ENCODE measurements at places on chromosomes 4 and X.
A peak's percentile ranks its signal among the peaks of the same experiment; 100 is the strongest.

- DNase-seq: peak; percentile 2
Measured at GRCh38 chr4:129344058-129344457, 248.1 kb downstream of the C4orf33 start.

GRCh38 chrX:23855569-23855968 lies 52.2 kb downstream of the APOO start:
- DNase-seq: no peak

GRCh38 chr4:182856862-182857261 lies 60.3 kb downstream of the DCTD start:
- no peak for DNase-seq

GRCh38 chr4:140359562-140360427 lies 13.7 kb upstream of the SCOC start:
- DNase-seq: peak; percentile 47

GRCh38 chr4:117157360-117157759 lies 72.0 kb upstream of the TRAM1L1 start:
- no peak for DNase-seq

GRCh38 chr4:159483110-159483781 lies 380.4 kb downstream of the RAPGEF2 start:
- DNase-seq: no peak

DNA sequence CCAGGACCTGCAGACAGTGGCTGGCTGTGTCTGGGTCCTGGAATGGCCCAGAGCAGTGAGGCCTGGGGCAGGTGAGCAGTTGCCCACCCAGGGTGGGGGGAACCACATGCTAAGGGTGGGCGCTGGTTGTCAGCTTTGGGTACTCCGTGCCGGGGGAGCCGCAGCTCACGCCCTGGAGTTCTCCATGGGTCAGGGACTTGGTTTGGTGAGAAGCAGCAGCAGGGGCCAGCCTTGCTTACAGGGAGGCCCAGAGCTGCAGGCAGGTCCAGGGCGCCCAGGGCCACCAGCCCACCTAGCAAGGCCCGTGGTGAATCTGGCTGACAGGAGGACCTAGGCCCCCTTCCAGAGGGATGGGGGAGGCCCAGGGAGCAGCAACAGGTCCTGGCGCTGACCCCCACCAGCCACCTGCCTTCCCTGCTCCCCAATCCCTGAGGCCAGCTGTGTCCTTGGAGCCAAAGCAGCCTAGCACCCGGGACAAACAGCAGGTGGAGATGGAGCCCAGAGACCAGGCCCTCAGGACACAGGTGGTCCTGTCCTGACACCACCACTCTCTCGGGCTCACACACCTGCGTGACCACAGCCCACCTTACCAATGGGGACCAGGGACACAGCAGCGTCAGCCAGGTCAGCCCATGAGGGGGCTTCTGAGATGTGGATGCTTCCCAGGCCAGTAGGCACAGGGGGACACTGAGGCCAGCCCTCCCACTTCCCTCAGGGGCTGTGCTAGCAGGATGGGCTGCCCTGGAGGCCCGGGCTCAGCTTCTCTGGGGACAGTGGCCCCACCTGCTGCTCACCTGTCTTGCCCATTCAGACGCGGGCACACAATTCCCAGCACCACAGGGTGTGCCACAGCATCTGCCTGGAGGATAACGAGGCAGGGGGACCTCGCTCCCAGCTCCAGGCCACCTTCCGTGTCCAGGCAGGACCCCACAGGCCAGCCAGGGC lies 3.5 kb downstream of the MXD4 start:
- DNase-seq: no peak

DNA sequence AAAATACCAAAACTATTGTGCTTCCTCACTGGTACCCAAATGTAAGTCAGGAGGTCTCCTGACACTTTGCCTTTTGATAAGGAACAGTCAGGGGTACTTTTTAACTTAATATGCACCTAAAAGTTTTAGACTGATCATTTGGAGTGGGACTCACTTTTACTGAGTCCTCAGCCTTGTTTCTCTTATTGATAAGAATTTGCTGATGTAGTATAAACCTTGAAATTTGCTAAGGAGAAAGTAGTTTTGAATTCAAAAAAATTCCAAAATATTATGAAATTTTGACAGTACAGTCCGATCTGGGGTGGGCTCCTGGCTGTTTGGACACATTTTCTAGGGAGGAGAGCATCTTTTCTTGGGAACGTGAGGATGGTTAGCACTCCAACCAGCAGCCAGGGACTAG lies 91.4 kb upstream of the GATB start:
- DNase-seq: no peak

- no peak for DNase-seq
Measured at GRCh38 chrX:41666251-41666650, 22.5 kb upstream of the GPR34 start.

DNA sequence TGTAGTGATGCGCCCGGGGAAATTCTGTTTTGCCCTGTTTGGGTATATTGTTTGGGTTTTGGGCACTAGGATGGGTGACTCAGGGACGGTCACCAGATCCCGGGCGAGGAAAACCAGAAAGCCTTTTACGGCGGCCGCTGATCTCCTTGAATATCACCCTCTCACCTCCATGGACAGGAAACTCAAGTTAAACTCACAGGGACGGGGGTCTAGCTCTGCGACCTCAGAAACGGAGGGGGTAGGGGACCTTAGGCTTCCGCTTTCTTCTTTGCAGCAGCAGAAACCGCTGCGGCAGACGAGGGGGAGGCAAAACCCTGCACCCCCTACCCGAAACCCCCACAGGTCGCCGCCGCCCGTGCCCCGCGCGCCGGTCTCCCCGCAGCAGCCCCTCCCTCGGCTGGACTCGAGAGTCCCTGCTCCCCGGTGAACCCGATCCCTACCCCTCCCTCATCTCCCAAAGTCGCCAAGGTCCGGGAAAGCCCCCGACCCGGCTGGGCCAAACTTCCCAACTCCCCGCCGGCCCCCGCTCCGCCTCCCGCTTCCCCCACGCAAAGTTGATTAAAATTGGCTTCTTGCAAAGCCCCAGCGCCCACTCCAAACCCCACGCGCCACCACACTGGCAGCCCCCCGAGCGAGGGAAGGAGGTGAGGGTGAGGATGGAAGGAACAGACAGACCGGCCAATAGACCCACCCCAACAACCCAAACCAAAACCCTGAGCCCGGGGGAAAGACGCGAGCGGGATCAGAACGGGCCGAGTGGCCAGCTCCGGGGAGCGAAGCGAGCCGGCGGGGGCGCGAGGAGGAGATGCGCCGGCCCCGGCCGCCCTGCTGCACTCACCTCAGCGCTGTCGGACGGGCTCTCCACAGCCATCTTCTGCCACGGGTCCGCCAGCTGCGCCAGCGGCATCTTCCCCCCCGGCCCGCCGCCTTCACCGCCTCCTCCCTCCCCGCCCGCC lies 705 bp downstream of the RPS6KA3 start:
- DNase-seq: peak; percentile 26

DNA sequence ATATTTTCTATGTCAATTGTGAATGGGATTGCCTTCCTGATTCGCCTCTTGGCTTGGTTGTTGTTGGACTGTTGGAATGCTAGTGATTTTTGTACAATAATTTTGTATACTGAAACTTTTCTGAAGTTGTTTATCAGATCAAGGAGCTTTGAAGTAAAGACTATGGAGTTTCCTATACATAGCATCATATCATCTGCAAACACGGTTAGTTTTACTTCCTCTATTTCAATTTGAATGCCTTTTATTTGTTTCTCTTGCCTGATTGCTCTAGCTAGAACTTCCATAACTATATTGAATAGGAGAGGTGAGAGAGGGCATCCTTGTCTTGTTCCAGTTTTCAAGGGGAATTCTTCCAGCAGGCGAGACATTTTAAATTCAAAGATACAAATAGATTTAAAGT lies 226.5 kb downstream of the FBXO8 start:
- DNase-seq: no peak

GRCh38 chr4:67131224-67131623 lies 414.1 kb downstream of the CENPC start:
- no peak for DNase-seq

DNA sequence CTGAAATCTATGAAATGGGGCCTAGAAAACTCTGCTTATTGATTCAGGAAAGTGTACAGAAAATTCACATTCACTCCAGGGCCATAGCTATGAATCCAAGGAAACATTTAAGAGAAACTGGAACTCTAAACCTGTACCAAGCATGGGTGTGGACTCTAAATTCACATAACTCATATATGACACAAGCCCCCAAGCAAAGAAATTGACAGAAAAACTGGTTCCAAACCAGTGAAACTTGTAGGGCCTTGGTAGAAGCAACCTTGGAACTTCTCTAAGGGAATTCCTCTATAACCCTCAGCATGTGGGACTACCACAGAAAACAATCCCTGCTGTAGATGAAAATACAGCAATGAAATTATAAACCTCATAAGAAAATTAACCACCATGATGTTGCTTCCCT lies 106.6 kb upstream of the NRK start:
- DNase-seq: no peak

- no peak for DNase-seq
Measured at GRCh38 chrX:97145934-97146333, 262.2 kb downstream of the RPA4 start.

DNA sequence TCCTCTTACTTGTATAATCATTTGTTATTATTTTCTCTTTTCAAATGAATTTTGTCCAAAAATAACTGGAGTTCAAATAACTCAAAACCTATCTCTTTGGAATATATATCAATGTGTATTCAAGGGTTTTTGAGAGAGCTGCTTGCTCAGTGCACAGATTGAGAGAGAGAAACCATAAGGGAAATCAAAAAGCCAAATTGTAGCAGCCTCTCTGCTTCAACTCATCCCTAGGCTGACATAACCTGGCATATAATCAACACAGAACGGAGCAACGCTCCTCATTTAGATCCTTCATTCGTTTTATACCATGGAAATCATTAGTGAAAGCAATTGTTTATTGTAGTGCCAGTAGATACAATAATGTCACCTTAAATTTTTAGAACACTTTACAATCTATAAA lies 1.8 kb upstream of the GPM6A start:
- DNase-seq: no peak

DNA sequence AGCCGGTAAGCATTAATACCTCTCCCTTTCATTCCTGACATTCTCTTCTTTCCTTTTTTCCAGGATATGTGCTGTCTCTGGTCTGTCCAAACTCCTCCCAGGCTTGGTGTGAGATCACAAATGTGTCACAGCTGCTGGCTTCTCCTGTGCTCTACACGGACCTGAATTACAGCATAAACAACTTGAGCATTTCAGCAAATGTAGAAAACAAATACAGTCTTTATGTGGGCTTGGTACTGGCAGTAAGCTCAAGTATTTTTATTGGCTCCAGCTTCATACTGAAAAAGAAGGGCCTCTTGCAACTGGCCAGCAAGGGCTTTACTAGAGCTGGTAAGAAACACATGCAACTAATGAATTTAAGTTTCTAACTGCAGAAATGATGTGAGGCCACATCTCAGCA lies 8.4 kb downstream of the NIPAL1 start:
- peak; percentile 10 for DNase-seq

All from MG63 (cell line).